ENCODE measurements at places on chromosomes 7 and 10. TPM values are rescaled to one million over a fixed set of nuclear protein-coding genes. Genes with fewer than 3 reads are reported as not detected.

- DNase-seq = no peak
Measured at GRCh38 chr10:36026081-36026480, 384.0 kb upstream of the FZD8 start.

DNA sequence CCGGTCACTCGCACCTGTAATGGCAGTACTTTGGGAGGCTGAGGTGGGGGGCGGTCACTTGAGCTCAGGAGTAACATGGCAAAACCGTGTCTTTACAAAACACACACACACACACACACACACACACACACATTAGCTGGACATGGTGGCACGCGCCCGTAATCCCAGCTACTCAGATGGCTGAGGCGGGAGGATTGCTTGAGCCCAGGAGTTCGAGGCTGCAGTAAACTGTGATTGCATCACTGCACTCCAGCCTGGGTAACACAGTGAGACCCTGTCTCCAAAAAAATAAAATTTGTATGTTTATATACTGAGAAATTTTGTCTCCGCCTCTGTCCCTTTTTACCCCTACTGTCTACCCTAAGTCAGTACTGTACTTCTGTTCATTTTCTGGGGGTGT, 86.6 kb downstream of the CUX1 start:
- DNase-seq = no peak

GRCh38 chr10:123145542-123146012, 2.4 kb upstream of the HMX2 start:
- no peak for DNase-seq

- DNase-seq = no peak
Measured at GRCh38 chr7:50651271-50651989, 86.2 kb upstream of the DDC start.

DNA sequence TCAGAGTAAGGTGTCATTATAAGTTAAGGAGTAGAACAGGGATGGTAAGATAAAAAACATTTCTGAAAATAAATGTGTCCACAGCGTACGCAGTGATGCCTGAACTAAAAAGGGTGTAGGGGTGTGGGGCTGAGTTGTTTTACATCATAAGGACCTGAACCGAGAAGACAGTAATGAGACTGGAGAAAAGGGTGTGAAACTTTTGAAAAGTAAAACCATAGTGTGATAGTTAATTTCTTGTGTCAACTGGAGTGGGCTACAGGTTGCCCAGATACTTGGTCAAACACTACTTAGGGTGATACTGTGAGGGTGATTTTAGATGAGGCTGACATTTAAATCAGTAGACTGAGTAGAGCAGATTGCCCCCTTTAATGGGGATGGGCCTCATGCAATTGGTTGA, 169.0 kb upstream of the PRPS1L1 start:
- no peak for DNase-seq

- DNase-seq = no peak
Measured at GRCh38 chr10:19683960-19684359, 132.3 kb upstream of the PLXDC2 start.

GAD2 gene
- not detected for total RNA-seq

GRCh38 chr7:71385330-71385729, 253.4 kb downstream of the GALNT17 start:
- no peak for DNase-seq

GIMAP8 gene
- total RNA-seq = not detected

DNA sequence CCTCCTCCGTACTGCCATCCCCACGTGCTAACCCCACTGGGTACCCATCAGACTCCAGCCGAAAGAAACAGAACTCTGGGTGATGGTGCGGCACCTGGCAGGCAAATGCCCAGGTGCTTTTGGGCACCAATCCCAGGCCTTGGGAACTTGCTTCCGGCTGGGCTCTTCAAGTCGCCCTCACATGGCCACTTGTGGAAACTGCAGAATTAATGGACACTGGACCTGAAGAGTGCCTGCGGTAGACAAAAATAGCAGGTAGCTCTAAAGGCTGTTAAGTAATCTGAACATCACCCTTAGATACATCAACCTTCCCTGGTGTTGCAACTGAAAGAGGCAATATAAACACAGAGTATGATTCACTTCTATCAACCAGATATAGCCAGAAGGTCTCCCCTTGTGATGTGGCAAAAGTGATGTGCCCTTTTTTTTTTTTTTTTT, 644.4 kb downstream of the GRM8 start:
- peak; percentile 27 for DNase-seq

PAPOLB gene
- 1.2 TPM for total RNA-seq

FRAT2 gene
- 15.9 TPM for total RNA-seq

- DNase-seq = no peak
Measured at GRCh38 chr7:135994466-135995205, 17.5 kb upstream of the MTPN start.

GJD4 gene
- total RNA-seq = not detected

GIMAP6 gene
- total RNA-seq = not detected

SAP25 gene
- 8.0 TPM for total RNA-seq

TEX47 gene
- total RNA-seq = not detected

- DNase-seq = no peak
Measured at GRCh38 chr10:62239994-62240393, 28.6 kb downstream of the RTKN2 start.

GRCh38 chr7:121182281-121182680, 146.5 kb upstream of the WNT16 start:
- DNase-seq = no peak

All from glutamatergic neuron (in vitro differentiated cells).